Colonic mucosa (tissue), 4 donors: ENCODE measurements at places on chromosomes 2 and 18. TPM values are rescaled to one million over a fixed set of nuclear protein-coding genes. Genes with fewer than 3 reads are reported as not detected.

DNA sequence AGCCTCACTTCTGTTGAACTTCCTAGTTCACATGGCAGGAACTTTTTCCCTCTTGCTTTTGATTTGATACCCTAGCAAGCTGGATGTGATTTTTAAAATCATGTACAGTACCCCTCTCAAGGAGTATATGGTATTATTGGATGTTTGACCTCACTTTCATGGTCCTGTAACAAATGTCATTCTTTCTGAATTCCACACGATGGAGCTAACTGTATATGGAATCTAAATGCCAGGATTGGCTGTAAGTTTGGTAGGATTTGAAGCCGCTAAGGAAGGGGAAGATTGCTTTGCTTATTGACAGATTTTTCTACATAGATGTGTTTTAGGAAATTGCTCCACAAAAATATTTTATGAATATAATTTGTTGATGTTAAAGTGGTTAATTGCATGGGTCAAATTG, 18.3 kb downstream of the MAIP1 start:
- no peak for DNase-seq

The ALPG gene
- 3.3 TPM for total RNA-seq

DNA sequence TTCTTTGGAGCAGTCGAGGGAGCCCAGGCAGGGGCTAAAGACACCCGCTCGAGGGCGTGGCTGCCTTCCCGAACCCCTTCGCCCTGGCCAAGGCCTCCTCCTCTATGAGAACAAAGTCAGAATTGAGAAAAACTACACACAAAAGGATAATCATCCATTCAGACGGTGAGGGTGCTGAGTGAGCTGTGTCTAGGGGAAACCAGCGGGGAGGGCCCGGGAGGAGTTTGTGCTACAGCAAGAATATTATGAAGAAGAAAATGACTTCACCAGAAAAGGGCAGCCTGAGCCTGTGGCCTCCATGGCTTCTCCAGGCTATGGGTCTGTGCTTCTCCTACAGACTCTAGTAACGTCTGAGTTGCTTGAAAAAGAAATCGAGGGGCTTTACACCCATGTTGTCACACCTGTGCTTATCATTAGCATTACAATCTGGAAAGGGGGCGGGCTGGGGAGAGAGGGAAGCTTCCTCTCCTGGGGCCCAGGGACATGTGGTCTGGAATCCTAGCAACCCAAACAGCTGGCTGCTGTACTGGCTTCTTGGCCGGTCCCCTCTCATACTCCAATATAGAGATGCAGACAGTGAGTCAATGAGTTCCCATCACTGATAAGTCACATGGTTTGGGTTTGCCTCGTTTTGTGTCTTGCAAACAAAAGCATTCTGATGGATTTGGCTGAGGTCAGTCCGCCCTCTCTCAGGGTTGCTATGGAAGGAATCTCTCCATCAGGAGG, 52.0 kb upstream of the ARL4C start:
- DNase-seq = no peak

- DNase-seq = no peak
Measured at GRCh38 chr2:159941729-159942128, 120.7 kb downstream of the PLA2R1 start.

- no peak for DNase-seq
Measured at GRCh38 chr2:216777637-216778273, 82.1 kb downstream of the TNP1 start.

DNA sequence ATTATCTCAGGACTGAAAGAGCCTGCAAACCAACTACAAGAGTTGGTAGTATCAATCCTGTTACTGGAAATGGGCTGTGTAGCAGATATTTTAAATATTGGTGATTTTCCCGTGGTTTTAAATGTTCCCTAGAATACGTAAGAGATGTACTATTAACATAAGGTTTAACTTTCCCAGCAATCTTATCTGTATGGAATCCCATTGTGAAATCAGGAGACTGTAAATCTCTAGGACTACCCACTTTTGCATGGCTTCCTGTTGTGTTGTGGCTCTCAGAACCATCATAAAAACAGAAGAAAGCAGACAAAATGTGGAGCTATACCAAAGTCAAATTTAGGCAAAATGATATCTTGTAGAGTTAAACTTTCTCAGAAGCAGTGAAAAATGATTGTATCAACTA, 641.5 kb upstream of the SETBP1 start:
- DNase-seq = no peak

DNA sequence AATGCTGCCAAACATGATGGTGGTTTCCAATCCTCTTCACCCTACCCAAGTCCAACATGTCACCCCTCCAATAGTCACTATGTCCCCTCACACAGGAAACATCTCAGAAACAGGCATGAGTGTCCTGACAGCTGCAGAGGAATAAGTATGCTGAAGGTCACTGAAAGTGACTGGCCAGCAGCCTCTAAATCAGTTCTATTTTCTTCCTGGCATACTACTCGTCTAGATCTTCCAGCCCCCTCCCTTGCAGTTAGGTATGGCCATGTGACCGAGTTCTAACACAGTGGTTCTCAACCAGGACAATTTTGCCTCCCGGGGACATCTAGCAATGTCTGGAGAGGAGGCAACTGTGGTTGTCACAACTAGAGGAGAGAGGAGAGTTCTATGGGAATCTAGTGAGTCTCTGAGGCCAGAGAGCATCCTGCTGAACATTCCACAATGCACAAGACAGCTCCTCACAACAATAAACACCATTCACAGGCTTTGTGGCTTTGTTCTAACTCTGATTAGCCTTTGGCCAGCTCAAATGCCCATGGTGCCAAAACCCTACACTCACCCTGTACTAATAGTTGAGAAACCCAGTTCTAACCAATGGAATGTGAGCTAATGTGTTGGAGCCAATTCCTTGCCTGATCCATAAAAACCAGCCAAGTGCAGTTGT, 12.6 kb upstream of the ID2 start:
- DNase-seq = no peak

- DNase-seq = no peak
Measured at GRCh38 chr2:96291751-96292150, 13.6 kb downstream of the SNRNP200 start.

DNA sequence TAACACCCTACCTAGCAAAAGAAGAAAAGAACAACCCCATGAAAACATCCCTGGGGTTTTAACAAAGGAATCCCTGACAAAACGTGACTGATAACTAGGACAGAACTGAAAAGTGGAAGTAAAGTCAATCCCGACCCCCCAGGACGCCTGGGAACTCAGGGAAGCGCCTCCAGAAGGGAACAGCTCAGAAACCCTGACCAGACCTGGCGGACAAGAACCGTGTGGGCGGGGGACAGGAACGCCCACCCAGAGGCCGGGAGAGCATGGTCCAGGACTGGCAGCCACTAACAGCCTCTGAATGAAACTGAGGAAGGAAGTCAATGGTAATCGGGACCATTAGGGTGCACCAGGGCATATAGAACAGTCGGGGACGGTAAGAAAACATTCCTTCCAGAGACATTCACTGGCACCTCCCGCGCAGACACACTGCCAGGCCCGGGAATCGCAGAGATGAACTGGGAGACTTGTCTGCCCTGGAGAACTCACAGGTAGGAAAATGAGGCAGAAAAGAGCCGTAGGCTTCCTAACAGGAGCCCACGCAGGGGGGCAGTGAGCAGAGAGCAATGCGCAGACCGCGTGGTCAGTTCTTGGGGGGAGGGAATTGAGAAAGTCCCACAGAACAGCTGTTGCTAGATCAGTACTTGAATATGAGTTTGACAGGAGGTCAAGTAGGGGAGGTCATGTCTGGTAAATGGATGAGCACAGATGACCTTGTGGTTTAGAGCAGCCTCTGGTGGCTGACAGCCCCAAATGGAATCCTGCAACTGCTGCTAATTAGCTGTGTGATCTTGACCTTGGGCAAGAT, 1.3 kb upstream of the TBC1D8 start:
- peak; percentile 57 for DNase-seq

The CAPN14 gene
- not detected for total RNA-seq

DNA sequence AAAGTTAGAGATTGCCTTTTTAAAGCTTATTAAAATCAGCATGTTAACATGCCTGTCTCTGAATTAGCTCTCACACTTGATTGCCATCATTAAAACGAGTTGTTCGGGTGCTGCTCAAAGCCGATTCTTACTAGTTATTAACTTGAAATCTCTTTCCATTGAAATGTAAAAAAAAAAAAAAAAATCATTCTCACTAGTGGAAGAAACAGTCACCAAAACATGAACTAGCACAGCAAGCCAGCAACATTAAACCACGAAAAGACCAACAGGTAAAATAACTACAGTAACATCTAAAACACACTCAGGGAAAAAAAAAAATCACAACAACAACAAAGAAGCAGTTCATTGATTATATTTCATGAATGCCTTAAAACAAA, 264.5 kb downstream of the MEIS1 start:
- no peak for DNase-seq
